Endothelial cell (in vitro differentiated cells): ENCODE measurements at places on chromosomes 4 and X. TPM values are rescaled to one million over a fixed set of nuclear protein-coding genes. Genes with fewer than 3 reads are reported as not detected.

NPNT gene
- not detected for total RNA-seq

TCEAL6 gene
- total RNA-seq = not detected

VGLL1 gene
- not detected for total RNA-seq

GPC4 gene
- total RNA-seq = 15.6 TPM

ARHGAP36 gene
- total RNA-seq = not detected

TADA2B gene
- 20.2 TPM for total RNA-seq

CPE gene
- 2.3 TPM for total RNA-seq

USP51 gene
- total RNA-seq = 6.3 TPM

TMEM175 gene
- total RNA-seq = 31.4 TPM

PCDH18 gene
- total RNA-seq = 14.8 TPM

- DNase-seq = no peak
These were observed 16.0 kb downstream of the PPP2R2C start for GRCh38 chr4:6456450-6456849.

DNA sequence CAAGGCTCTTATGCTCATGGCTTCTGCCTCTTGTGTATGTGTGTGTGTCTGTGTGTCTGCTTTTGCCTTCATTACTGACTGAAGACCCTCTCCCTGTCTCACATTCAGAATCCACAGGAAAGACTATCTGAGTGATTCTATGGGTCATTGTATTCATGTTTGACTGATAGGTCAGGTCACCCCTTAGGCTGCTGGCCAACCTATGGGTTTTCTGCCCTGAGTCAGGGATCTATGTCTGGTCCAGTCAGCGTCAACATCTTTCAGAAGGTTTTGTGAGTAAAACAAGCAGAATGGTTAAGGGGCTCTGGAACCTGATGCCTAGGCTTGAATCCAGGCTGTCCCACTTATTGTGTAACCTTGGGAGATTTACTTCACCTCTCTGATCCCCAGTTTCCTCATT is 30.5 kb downstream of the NHSL2 start:
- DNase-seq = no peak

- no peak for DNase-seq
These were observed 100.9 kb upstream of the AFAP1 start for GRCh38 chr4:8040607-8041006.

- DNase-seq = no peak
These were observed 98.8 kb upstream of the METTL14 start for GRCh38 chr4:118586357-118586790.

- DNase-seq = no peak
These were observed 434.1 kb downstream of the ANKRD50 start for GRCh38 chr4:124278477-124278876.

GRCh38 chrX:145751943-145752342 is 65.7 kb upstream of the SLITRK2 start:
- DNase-seq = no peak

DNA sequence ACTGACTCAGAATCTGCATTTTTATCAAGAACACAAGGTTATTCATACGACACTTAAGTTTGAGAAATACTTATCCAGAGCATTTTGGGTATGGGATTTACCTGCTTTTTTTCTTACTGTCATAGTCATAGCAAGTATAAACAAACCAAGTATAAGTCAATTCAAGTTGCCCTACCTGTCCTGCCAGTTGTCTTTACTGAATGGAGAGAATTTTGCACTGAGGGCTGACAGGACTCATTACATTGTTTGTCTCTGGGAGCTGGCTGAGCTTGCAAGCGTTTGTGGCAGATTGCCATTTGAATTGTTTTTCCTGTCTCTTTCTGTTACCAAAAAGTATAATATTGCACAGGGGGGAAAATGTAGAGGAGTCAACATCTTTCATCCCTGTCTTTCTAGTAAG is 278.9 kb upstream of the MAGEC2 start:
- DNase-seq = no peak

DNA sequence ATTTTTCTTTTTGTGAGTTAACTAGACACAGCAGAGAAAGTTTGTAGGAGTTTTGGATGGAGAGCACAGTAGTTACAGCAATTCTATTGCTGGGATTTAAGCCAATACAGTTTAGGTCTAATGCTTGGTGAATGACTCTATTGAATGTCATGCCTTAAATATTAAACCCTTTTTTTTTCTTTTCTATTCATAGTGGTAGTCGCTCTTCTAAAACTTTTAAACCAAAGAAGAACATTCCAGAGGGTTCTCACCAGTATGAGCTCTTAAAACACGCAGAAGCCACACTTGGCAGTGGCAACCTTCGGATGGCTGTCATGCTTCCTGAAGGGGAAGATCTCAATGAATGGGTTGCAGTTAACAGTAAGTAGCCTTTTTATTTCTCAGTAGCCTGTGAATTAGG is 34.8 kb upstream of the DCK start:
- DNase-seq = no peak

DNA sequence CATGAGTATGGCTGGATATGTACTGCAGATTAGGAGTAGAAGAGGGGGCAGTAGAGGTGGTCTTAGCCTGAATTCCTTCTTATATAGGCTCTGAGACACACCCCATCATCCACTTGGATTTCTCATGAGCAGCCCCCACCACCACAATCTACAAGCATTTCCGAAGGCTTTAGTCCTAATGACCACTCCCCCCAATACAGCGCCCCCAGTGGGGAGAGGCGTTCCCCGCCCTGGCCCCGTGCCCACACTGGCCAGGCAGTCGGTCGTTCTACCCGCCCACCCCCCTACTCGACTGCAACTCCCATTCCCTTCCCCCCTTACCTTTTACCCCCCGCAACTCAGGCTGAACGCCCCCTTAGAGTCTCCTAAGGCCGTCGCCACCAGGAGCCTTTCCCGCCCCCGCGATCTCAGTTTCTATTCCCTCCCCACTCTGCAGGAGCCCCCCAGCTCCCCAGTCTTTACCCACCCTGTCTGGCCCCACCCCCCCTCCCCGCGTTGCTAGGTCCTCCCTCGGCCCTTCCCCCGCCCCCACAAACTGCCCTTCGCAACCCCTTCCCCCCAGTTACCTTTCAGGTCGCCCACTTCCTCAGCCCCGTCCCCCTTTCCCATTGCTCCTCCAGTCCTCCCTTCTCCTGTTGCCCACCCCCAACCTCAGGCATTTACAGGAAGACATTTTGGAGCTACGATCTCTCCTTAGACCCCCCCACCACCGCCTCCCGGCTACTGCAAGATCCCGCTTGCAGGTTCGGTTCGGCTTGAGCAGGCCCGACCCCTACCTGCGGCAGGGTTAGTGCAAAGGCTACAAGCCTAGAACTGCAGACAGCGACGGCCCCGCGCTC is 468 bp downstream of the ZMYM3 start:
- peak; percentile 61 for DNase-seq

DNA sequence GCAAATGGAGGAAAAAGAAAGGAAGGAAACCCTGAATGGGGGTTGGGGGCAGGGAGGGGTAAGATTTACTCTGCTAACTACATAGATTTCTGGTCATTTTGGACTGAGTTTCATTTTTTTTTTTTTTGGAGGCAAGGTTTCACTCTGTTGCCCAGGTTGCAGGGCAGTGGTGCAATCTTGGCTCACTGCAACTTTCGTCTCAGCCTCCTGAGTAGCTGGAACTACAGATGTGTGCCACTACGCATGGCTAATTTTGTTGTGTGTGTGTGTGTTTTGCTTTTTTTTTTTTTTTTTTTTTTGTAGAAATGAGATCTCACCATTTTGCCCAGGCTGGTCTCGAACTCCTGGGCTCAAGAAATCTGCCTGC is 223.5 kb downstream of the APBB2 start:
- no peak for DNase-seq

DNA sequence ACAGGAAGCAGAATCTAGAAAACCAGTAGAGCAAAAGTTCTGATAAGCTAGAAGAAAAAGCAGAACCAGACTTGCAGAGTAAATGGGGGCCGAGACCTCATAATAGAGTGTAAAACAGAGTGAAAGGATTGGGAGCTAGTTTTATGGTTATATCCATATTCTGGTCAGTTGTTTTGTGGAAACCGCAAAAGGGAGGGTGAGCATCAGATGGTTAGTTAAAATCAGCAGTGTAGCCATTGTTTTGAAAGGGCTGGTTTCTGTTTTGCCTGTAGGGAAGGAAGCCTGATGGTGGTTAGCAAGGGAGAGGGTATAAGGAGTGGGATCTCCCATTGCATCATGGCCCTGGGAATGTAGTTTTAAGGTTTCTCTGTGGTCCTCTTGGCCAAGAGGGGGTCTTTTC is 17.2 kb upstream of the CCNI start:
- DNase-seq = no peak

DNA sequence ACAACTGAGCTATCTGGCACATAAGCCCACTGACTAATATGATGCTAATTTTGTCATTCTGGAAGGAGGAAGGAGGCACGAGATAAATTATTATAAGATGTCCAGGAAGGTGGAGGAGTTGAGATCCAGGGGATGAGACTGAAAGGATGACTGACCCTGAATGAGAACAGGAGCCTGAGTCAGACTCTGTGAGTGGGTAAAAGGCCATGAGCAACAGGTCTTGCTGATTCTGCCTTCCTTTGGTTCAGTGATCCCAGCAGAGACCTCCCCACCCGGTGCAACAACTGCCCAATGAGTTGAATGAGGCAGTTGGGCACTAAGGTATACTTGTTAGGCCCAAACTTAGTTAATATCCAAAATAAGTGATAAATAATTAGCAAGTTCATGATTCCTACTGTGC is 238.1 kb upstream of the GPC4 start:
- no peak for DNase-seq

- DNase-seq = no peak
These were observed 8.5 kb downstream of the MXD4 start for GRCh38 chr4:2253160-2254084.

DNA sequence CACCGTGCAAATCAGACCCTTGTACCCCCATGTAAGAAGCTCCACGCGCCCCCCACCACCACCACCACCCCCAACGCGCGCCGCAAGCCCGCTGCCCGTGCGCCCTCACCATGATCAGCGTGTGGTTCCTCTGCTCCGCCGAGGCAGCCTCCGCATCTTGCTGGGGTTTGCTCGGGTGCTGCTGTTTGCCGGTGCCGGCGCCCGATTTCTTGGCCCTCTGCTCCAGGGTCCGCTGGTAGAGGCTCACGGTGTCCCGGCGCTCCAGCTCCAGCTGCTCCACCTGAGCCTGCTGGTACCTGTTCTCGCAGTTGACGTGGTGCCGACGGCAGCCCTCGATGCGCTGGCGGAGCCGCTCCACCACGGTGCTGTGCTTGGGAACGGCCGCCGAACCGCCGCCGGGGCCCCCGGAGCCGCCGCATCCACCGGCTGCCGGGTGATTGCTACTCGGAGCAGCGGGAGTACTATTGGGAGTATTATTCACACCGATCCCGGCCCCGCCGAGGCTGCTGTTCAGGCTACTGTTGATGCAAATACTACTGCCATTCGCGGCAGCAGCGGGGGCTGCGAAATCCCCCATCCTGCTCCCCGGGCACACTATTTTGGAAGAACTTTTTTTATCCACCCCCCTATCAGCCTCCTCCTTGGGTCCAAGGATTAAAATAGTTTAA is 1.1 kb downstream of the MAML3 start:
- DNase-seq = peak; percentile 62

DNA sequence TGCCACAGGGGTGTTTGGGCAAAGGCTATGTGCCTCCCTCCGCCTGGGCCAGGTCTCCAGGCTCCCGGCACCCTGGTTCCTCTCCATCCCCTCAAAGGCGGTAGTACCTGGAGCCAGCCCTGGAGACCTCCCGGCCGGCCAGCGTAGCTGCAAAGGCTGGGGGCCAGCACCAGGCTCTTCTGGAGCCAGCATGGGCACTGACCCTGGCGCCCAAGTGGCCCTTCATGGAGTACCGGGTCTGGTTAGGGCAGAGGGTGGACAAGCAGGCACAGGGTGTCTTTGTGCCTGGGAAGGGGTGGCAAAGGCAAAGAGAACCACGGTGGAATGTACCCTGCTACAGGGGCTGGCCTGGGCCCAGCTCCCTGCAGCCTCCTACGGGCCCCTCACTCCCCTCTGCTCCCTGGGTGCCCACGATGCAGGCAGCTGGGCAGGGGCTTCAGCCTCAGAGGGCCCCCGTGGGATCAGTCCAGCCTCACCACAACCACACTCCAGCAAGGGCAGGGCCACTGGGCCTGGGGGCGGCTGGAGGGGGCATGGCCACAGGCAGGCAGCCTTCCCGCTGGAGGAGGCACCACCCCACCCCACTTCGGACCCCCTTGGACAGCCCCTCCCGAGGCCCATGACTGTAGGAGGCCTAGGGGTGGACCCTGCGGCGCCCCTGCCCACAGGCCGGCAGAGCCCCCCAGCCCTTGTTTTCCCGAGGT is 112.9 kb upstream of the NKX1-1 start:
- no peak for DNase-seq

DNA sequence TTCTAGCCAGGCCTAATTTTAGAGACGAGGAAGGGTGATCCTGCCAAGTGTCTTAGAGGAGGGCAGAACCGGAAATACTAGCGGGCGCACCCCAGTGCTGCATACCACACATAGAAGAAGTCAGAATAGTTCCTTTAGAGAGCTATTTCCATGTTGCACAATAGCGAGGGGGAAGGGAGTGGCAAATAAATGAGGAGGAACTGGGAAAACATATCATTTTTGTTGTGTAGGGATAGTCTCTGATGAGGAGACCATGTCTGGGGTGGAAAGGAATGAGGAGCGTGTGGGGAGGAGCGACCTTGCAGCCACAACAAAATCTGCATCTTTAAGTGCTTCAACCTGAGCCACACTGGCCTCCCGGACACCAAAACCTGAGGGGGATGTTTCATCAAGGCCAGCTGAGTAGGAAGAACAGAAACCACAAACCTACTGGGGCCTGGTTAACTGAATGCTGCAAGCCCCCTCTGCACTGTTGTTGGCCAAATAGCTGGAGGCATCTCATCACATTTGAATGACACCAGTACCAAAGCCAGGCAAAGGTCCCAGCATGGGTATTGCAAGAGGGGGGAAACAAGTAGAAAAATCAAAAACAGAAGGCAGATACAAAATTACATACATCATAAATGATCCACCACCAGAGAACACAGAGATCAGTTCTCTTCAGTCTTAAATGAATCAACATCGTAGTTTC is 26.7 kb upstream of the C1QTNF7 start:
- no peak for DNase-seq

DNA sequence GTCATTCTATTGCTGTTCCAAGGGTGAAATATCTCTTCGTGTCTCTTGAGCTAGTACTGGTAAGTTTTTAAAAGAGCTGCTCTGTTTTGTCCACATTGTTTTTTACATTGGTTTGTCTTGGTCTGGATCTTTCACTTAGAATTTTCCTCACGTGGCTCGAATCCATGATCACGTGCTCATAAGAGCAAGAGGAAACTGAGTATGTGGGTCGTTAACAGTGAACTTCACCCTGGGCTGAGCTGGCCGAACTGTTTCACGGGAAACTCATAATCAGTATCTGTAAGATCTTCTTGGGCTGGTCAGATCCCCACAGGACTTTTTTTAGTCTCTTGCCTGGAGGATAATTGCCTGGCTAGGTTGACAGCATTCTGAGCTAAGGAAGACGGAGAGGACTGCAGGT is 77.8 kb upstream of the HELT start:
- no peak for DNase-seq

DNA sequence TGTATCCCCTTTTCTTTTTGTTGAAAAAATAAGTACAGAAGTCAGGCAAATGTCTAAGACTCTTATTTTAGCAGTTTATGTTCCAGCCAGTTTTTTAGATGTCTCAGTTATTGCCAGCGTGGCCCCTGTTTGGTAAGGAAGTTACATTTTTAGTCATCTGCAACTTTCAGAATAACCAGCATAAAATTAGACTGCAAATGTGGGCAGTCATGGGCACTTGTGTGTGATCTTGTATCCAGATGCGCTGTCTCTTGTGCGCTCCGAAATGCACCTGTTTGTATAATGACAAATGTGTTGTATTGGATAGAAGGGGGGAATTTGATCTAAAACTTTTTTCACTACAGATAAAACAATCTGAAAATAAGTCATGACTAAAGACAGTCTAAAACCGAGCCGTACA is 44.3 kb upstream of the CLCN4 start:
- DNase-seq = no peak

- DNase-seq = peak; percentile 46
These were observed 4.9 kb upstream of the ZNF81 start for GRCh38 chrX:47831788-47832187.

GRCh38 chr4:182010876-182011275 is 232.3 kb upstream of the TENM3 start:
- DNase-seq = no peak
